ENCODE measurements at places on chromosomes 16 and 17. TPM values are rescaled to one million over a fixed set of nuclear protein-coding genes. Genes with fewer than 3 reads are reported as not detected.

Gene KRTAP4-3
- not detected for total RNA-seq

Gene GIT1
- 19.3 TPM for total RNA-seq

DNA sequence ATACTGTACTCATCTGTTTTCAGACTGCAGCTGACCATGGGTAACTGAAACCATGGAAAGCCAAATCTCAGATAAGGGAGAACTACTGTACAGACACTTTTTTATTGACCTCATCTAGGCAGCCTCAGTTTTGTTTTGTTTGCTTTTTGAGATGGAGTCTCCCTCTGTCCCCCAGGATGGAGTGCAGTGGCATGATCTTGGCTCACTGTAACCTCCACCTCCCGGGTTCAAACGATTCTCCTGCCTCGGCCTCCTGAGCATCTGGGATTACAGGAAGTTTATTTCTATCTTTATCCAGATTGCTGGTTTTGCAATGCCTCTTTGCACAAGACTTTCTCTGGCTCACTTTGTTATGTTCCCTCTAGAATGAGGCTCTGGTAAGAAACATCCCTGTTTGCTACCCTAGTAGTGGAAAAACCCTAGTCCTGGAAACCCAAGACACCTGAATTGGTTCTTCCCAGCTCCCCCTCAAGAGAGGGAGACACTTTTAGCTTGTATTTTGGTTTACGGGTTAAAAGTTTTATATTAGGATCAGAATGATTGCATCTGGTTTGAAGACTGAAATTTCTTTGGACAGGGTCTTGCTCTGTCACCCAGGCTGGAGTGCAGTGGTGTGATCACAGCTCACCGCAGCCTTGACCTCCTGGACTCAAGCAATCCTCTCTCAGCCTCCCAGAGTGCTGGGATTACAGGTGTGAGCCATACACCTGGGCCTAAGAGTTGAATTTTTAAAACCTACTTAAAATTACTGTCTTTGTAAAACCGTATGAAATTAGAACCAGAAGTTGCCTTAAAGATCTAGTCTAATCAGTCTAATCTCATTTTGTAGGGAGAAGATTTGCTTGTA is 38.9 kb downstream of the ZNF207 start:
- no peak for DNase-seq

- no peak for DNase-seq
Observed at GRCh38 chr16:21203155-21203797, 8.1 kb downstream of the ZP2 start.

- DNase-seq = no peak
Observed at GRCh38 chr16:12558641-12559040, 245.0 kb downstream of the CPPED1 start.

DNA sequence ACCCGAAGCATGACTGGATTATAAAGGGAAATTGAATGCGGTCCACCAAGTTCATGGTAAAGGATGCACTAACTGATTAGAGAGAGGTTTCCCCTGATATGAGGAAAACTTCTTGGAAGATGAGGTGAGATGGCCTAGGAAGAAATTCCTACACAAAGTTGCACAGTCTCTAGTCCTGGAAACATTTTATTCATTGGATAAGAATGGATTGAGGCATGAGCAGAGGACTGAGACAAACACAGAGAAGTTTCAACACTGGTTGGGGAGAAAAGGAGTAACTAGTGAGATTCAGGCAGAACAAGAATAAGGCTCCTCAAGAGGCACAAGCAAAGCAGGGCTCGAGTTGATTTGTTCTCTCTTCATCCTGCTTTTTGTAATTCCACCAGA is 2.0 kb upstream of the CCL2 start:
- no peak for DNase-seq

- DNase-seq = no peak
Observed at GRCh38 chr16:57049678-57050077, 42.7 kb upstream of the CPNE2 start.

DNA sequence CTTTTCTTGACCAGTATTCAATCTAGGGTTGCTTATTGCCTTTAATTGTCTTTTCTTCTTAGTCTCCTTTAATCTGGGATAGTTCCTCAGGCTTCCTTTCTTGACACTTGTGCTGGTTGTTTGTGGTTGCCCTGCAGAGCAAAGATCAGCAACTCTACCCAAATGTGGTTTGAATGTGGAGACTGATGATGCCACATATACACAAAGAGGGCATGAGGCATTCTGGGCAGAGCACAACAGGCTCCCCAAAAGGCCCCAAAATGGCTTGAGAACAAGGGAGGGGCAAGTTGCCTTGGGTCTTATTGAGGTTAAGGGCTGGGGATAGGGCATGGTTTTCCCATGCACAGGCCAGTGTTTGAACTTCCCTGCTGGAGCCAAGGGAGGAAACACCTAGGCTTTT is 29.8 kb upstream of the HOXB9 start:
- no peak for DNase-seq

GRCh38 chr17:66353937-66354401 is 51.6 kb downstream of the PRKCA start:
- no peak for DNase-seq

- no peak for DNase-seq
Observed at GRCh38 chr16:81551151-81551808, 106.7 kb downstream of the CMIP start.

- DNase-seq = no peak
Observed at GRCh38 chr17:35010093-35010492, 29.8 kb downstream of the LIG3 start.

DNA sequence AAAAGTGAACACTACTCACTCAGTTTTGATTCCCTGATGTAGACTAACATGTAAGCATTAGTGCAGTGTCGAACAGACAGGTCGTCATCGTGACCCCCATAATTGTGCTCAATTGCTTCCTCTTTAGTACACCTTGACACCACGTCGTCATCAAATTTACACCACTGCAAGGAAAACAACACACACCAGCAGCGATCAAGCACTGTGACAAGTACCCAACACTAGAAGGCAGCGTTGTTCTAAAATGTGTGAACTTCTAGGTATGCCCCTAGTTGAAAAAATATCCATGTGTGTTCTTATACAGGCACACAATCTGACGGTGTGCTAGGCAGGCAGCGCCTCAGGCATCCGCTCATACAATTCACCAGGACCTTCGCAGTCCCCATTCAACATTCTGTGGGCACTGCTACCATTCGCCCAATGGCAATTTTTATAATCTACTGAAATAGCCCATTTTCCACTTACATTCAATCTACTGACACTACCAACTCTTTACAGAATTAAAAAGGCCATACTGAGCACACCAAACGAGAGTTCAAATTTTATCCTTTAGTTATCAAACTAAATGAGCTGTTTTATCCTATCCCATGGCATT is 23.1 kb downstream of the LITAFD start:
- DNase-seq = peak; percentile 21

Data from tongue (tissue), 3 donors.